ENCODE measurements at places on chromosomes 2 and 18.
A peak's percentile ranks its signal among the peaks of the same experiment; 100 is the strongest.

DNA sequence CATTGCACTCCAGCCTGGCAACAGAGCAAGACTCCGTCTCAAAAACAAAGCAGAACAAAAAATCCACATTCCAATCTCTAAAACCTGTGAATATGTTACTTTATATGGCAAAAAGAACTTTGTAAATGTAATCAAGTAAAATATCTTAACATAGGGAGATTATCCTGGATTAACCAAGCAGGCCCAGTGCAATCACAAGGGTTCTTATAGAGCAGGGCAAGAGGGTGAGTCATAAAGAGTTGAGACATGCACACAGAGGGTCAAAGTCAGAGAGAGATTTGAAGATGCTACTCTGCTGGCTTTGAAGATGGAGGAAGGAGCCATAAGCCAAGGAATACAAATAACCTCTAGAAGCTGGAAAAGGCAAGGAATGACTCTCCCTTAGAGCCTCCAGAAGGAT lies 60.9 kb upstream of the SLC9A2 start:
- DNase-seq: no peak

DNA sequence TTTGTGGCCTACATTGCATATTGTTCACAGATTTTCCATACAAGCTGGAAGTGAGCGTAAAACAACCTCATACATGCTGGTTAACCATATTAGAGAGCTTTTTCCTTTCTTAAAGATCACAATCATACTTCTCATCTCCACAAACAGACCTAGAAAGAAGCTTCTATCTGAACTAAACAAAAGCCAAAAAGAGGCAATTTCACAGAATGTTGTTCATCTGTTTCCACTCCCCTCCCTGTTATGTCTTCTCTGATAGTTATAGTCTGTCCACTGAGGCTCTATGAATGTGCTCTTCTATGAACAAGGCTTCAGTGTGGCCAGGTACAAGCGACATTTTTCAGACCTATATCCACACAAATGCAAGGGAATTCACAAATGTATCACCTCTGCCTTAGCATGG lies 63.4 kb downstream of the LDAH start:
- DNase-seq: no peak

DNA sequence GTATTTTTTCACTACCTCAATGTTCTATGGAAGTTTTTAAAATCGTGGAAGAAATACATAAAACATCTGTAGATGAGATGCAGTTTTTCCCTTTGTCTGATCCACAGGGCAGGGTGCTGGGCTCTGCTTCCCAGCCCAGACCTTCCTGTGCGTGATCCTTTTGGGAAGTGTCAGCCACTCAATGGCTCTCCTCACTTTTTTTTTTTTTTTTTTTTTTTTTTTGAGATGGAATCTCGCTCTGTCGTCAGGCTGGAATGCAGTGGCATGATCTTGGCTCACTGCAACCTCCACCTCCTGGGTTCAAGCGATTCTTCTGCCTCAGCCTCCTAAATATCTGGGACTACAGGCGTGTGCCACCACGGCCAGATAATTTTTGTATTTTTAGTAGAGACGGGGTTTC lies 32.8 kb downstream of the SOWAHC start:
- no peak for DNase-seq

GRCh38 chr2:238256594-238257104 lies 16.8 kb upstream of the HES6 start:
- DNase-seq: peak; percentile 92

- no peak for DNase-seq
These were observed 86.7 kb upstream of the NCKAP5 start for GRCh38 chr2:133654949-133655348.

DNA sequence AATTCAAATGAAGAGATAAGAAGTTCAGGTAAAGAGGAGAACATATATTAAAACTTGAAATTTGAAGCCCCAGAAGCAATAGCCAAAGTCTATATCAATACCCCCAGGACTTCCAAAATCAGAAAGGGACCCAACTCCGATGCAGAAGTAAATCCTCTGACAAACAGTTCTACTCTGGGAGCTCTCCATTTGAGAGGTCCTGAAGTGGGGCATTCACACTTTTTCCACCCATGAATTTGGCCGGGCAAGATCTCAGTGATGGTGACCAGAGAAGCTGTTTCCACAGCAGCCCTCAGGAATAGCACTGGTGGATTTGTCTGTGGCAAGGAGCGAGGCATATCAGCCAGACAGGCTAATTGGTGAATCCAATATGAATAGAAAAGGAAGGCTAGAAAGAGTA lies 313.6 kb upstream of the MC4R start:
- peak; percentile 18 for DNase-seq

DNA sequence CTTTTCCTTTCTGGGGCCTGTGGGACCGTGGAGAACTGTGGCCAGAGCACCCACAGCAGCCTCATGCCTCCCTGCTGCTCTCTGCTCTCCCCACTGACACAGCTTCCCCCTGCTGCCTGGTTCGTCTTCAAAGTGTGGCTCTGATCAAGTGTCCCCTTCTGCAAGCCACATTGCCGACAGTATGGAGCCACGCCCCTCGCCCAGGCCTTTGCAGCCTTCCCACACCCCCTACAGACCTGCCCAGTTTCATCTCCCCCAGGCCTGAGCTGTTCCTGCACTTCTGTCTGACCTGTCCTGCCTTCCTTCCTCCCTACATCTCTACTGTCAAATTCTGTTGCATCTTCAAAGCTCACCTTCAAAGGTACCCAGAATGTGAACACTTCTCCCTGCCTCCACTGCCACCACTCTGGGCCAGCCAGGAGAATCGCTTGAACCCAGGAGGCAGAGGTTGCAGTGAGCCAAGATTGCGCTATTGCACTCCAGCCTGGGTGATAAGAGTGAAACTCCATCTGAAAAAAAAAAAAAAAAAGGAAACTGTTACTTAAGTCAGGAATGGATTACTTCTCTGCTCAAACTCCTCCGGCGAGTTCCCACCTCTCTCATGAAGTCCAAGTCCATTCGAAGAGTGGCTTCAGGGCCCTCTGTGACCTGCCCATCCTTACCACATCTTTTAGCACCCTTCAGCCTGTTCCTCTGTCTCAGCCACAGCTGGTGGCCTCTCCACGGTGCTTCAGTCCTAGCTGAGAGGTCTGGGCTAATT lies 29.0 kb upstream of the CATIP start:
- no peak for DNase-seq

GRCh38 chr2:216574046-216574445 lies 59.2 kb upstream of the IGFBP2 start:
- no peak for DNase-seq

DNA sequence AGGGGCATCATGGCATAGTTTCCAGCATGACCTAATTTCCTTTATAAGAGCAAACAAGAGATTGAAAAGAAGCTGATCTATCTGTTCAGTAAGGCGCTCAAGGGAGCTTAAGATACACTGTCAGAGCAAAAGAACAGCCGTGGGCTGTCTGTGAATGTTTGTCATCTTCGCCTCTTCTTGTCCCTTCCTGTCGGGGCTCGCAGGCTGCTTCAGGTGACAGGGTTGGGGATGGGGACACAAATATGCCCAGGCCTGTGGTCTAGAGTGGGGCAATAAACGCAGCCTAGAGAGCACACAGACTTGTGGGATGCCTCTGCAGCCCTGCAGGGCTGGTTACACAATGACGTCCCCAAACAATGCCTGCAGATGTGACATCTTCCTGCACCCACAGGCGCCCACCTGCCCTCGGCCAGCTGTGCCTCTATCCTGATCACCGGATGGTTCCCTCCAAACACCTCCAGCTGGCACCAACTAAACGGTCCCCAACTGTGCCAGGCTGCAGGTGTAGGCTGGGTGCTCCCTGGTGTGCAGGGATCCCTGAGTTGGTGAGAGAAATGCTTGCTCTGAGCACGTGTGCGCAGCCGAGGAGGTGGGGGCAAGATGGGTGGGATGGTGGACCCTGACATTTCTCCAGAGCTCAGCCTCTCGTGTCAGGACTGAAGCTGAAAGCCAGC lies 72.8 kb downstream of the EDAR start:
- DNase-seq: no peak

DNA sequence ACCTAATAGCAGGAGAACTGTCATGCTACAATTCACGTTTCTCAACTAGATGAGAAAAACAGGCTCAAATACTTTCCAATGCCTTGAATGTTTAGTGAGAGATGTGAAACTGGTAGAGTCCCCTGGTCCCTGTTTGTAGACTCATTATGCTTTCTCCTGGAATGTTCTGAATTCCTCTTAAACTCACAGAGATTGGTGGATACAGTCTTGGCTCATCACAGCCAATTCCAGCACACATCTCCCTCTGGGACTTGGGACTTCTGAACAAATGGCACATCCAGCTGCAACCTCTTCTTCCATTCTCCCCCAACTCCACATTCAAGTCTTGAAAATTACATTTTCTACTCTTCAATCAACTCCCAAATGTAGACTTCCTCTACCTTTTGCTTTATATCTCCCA lies 58.4 kb upstream of the NT5C1B start:
- DNase-seq: no peak

GRCh38 chr2:36819095-36819711 lies 122.7 kb downstream of the VIT start:
- DNase-seq: no peak

Measured in astrocyte of the hippocampus (primary cell).